Common myeloid progenitor, CD34-positive (primary cell): ENCODE measurements at places on chromosomes 1 and 21.

GRCh38 chr1:44289530-44289929 is 65.5 kb downstream of the ERI3 start:
- no peak for DNase-seq

DNA sequence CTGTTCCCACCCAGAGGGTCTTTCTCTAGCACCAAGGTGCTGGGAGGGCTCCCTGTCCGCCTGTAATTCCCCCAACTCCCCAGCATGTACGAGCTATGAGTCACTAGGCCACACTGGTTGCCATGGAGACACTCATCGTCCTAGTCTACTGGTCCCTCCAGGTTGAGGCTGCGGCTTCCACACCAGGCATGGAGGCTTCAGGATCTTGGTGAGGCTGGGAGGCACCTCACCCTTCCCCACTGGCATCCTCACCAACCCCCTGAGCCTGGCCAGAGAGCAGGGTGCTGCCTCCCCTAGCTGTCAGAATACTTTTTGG is 75.6 kb upstream of the KAZN start:
- no peak for DNase-seq

- no peak for DNase-seq
Measured at GRCh38 chr1:7259955-7260354, 474.7 kb downstream of the CAMTA1 start.

- DNase-seq: no peak
Measured at GRCh38 chr1:160136121-160136925, 15.1 kb upstream of the ATP1A4 start.
